Daoy (cell line): ENCODE measurements at places on chromosomes 4 and X.

DNA sequence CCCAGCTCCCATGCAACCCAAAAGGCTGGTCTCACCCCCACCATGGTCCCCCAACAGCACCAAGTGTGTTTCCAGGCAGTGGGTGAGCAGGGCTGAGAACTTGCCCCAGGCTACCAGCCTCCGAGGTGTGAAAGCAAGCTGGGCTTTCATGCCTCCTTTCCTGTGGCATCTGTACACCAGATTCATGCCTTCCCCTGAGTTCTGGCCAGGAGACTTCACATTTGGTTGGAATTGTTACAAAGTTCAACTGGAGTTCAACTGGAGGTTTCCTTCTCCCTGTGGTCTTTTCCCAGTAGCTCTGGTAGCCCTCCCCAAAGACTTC is 77.6 kb upstream of the RAB40AL start:
- DNase-seq: no peak

- DNase-seq: no peak
These were observed 59.2 kb downstream of the CPZ start for GRCh38 chr4:8651661-8652180.

- DNase-seq: no peak
These were observed 19.2 kb upstream of the PDLIM3 start for GRCh38 chr4:185554365-185555126.

- DNase-seq: no peak
These were observed 375.8 kb upstream of the CXorf51B start for GRCh38 chrX:146433771-146434170.

DNA sequence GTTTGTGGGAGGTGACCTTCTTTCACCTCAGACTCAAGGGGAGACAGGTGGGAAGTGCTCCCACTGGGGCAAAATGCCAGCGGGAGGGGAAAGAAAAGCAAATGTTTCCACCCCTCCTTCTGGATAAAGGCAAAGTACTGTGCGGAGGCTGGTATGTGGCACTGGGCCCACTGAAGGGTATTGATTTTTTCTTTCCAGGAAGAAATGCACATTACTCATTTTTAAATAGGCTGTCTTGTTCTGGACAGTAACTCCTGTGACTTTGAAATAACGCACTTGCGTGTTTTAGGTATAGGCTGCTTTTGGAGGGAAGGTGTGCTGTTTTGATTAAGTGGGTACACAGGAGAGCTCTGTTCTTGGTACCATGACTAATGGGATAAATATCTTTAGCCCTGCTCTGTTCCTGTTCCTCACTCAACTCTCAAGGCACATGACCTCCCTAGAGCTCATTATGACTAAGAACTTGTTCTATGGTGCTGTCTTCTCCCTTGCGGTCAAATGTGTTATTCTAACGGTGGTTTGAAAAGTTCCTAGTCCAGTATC is 40.7 kb upstream of the MBTPS2 start:
- peak; percentile 78 for DNase-seq

GRCh38 chrX:39814391-39814790 is 283.4 kb downstream of the BCOR start:
- DNase-seq: no peak

DNA sequence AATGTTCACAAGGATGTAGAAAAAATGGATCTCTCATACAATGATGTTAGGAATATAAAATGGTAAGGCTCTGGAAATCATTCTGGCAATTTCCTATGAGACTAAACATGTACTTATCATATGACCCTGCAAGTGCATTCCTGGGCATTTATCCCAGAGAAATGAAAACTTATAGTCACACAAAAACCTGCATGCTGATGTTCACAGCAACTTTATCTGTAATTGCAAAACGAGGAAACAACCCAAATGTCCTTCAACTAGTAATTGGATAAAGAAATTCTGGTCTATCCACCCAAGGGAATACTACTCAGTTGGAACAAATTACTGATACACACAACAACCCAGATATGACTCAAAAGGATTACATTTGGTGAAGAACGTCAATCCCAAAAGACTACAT is 14.5 kb downstream of the ZCCHC18 start:
- DNase-seq: no peak

DNA sequence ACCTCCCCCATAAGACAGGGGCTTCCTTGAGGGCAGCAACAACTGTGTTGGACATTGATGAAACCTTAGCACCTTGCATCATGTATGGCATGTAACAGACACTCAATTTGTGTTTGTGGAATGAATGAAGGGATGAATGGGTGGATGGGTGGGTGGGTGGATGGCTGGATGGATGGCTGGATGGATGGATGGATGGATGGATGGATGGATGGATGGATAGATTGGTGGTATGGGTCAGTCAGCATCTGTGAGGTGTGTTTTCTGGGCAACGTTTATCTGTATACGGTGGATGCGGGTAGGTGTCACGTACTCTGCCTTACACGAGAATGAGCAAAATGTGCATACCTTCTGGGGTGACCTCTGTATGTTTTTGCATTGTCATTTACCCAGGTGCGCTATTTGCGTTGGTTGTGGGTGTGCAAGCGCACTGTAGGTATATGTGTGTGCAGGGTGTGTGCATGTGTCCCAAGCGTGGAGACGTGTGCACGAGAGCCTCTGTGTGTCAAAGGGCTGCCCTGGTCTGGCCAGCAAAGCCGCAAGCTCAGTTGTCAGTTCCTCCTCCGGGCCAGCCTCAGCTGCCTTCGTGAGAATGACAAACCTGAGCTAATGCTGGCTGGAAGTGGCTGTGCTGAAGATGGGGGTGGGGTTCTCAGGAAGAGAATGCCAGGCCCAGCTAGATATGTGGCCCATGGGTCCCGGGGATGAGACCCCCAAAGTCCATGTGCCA is 26.5 kb downstream of the ELF4 start:
- DNase-seq: no peak

GRCh38 chrX:149487292-149487691 is 17.8 kb downstream of the IDS start:
- no peak for DNase-seq

GRCh38 chr4:175953960-175954521 is 111.6 kb upstream of the WDR17 start:
- no peak for DNase-seq

DNA sequence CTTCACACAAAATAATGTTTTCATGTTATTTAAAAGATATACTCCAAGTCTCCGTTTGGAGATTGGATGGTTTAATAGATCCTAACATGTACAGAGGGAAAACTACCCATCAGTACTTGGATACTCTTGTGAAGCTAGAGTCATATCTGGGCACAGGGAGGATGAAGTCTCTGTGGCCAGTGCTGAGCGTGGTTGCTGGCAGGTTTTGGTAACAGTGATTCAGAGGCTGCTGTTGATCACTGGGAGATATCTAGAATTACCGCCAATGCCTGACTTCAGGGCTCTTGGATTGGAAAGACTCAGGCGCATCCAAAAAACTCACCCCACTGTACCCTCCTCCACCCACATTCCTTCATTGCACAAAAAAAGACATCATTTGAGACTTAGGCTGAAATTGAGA is 107.2 kb upstream of the PGRMC2 start:
- peak; percentile 60 for DNase-seq

DNA sequence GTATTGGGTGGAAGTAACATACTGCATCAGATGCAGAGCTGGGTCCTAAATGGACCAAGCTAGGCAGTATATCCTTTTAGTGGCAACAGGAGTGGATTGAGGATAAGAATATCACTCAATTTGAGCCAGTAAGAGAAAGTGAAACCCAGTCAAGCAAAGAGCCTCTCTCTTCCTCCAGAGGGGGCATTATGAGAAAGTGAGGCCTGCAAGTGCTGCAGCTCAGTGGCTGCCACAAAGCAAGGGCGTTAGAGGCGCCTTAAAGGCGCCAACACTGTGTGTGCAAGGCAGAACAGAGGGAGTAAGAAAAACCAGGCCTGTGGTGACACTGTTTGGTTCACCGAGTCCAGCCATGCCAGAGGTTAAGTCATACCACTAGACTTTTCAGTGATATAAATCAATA is 17.5 kb downstream of the STX18 start:
- DNase-seq: peak; percentile 5

DNA sequence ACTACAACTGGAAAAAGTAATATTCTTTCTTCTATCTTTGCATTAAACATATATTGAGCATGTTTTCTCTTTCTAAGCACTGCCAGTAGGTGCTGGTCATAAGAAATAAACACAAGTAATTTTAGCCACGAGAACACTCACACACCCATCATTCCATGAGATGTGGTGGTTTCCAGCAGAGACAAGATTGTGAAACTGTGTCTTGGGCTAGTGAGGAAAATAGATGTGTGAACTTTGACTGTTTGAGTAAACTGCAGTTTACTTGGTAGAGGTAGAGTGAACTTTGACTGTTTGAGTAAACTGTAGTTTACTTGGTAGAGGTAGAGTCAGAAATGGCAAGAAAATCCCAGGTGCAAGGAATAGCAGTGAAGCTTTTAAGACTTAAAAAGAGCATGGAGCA is 300.9 kb upstream of the HS3ST1 start:
- no peak for DNase-seq

- DNase-seq: peak; percentile 17
These were observed 127.3 kb upstream of the FAT4 start for GRCh38 chr4:125187226-125188176.

DNA sequence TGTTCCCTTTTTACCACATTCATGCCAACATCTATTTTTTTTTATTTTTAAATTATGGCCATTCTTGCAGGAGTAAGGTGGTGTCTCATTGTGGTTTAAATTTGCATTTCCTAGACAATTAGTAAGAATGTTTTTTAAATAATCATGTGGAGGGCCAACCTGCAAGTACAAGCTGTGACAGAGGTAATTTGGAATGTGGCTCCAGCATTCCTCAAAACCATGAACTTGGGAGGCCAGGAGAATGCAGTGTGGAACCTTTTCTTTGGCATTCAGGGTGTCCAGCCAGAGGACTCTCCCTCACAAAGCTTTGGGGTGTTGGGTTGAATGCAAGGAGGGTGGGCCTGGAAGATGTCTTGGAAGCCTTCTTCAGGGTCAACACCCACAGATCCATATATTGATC is 7.3 kb upstream of the TMEM185A start:
- DNase-seq: peak; percentile 25

GRCh38 chr4:48175806-48176205 is 41.8 kb upstream of the TXK start:
- peak; percentile 15 for DNase-seq

DNA sequence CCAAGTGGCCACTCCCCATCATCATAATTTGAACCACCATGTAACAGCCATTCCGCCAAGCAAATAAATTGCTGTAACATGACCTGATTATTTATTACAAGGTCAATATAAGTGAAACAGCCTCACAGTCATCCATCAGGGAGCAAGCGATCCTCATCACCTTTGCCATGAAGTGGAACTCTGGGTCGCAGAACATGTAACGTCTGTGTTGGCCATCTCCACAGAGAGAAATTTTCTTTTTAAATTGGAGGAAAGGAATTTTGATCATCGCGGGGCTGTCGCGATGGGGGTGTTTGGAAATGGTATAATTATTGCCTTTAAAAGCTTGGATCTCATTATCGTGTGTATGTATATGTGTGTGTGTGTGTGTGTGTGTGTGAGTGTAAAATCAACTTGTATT is 90.2 kb downstream of the SHOX start:
- no peak for DNase-seq

DNA sequence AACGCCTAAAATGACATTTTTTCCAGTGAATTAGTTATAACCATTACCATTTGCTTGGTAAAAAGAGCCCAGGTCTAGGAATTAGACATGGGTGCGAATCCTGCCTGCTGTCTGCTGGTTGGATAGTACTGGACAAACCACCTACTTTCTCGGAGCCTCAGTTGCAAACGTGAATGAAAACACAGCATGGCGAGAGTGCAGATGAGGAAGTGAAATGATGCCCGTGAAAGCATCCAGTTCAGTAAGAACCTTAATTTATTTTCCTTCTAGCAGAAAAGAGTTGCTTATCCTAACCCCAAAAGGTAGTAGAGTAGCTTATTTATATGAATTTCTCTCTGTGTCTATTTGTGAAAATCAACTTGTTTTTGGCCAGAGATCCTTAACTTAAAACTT is 171.4 kb upstream of the GALNT7 start:
- no peak for DNase-seq

DNA sequence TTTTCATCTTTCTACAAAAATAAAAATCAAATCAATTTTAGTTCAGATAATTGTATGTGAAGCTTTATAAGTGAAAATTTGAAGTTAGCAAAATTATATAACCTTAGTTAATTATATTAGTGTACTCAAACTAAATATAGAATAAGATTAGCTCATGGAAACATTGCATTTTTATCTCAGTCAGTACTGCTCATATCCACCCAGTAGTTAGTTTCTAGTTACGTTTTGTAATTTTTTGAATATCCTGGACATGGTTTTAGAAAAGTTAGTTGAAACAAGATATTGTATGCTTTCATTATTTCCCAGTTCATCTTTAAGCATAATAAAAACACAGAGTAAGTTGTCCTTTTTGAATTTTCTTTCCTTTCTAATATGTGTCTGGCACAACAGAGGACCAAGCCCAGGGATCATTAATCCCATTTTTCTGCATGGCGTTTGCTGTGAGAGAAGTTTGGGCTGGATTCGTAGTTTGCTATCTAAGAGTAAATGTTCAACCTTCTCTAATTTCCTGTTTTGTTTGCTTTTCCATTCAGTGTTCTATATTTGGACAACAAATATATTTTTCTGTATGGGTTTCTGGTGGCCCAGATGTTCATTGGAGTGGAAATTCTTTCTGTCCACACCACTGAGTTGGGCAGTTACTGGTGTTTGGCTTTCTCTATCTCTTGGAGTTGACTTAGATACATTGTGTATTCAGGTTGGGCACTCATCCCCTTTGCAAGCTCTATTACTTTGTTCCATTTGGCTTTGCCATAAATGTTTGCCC is 12.1 kb downstream of the TBL1X start:
- DNase-seq: no peak

GRCh38 chr4:7554905-7555304 is 120.2 kb upstream of the PSAPL1 start:
- no peak for DNase-seq

DNA sequence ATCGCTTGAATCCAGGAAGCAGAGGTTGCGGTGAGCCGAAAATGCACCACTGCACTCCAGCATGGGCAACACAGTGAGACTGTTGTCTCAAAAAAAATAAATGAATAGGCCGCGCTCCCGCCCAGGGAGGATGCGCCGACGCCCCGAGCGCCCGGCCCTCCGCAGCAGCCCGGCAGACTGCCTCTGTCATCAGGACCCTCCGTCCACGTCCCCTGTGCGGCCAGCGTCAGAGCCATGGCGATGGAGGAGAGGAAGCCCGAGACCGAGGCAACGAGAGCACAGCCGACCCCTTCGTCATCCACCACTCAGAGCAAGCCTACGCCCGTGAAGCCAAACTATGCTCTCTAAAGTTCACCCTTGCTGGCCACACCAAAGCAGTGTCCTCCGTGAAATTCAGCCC is 21.4 kb downstream of the LIAS start:
- no peak for DNase-seq

DNA sequence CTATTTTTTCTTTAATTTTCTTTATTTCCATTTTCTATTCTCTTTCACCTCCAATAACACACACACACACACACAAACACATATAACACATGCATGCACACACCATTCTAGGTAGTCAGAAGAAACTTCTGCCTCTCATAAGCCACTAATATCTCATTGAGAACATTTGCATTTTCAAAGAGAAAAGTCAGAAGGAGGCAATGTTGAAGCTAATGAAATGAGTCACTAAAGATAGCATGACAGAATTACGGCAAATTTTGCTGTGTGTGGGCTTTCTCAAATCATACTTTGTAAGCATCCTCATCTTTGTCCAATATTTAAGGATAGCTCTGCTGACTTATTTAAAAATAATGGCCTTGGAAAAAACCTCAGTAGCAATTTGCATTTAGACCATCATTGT is 291.3 kb downstream of the GUCY2F start:
- DNase-seq: no peak
